ENCODE measurements at places on chromosomes 3 and 15.

DNA sequence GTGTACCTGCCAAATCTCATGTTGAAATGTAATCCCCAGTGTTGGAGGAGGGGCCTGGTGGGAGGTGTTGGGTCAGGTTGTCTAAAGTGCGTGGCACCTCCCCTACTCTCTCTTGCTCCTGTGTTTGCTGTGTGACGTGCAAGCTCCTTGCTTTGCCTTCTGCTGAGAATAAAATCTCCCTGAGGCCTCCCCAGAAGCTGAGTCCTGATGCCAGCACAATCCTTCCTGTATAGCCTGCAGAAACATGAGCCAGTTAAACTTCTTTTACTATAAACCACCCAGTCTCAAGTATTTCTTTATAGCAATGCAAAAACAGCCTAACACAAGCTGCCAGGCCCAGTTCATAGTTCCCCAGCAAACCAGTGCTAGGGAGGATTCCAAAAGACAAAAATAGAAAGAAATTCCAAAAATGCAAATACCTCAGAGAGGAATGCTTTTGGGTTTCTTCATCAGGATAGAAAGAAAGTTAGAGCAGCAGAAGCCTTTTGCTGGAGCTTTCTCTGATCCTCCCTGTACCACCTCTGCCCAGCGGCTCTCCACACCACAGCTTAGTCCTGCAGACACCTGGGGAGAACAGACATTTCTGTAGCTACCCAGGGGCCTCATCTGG lies 25.9 kb upstream of the CDV3 start:
- no peak for DNase-seq

DNA sequence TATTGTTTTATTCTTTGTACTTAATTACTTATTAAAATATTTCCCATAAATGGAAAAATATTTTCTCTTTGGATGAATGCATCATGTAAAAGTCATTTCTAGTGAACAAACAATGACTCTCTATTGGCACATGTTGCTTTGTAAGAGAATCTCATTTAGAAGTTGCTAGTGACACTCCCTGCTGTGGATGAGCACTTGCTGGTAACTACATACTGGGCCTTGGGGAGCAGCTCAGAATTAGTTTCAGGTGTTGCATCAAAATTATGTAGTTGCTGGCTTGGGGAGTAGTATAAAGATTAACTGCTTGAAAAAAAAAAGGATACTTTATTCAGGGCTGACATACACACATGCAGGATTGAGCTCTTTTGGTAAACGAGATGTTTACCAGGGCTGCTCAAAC lies 80.3 kb upstream of the KCNAB1 start:
- no peak for DNase-seq

- DNase-seq: peak; percentile 17
These were observed 104.8 kb upstream of the PPP2R3A start for GRCh38 chr3:135860761-135861160.

DNA sequence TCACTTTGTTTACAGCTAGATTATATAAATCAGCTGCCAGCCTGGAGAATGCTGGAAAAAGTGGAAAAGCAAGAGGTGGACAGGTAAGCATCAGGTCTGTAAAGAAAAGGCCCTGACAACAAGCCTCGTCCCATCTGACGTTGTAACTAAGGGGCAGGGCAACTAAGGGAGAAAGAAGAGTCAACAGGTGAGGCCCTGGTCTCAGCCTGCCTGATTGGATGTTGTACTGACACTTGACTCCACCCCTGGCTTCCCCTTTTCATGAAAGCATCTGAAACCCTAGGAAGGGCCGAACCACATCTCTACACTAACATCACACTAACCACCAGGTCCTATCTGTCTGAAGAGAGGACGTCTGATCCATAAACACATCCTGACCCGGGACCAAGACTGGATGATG lies 357.6 kb upstream of the CFAP20DC start:
- no peak for DNase-seq

- DNase-seq: no peak
These were observed 8.7 kb downstream of the PXYLP1 start for GRCh38 chr3:141240286-141240685.

DNA sequence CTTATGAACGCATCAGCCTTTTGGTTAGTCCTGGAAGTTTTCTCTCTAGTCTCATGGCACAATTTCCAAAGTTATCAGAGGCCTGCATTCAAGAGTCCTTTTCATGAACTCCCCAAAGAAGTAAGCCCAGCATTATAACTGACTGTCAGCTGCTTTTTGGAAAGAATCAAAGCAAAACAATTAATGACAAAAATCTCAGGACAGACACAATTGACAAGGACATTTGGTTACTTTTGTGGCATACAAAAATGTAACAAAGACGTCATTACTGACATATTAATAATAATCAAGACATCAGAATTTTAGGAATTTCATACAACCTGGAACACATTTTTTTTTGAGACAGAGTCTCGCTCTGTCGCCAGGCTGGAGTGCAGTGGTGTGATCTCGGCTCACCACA lies 21.2 kb downstream of the KATNBL1 start:
- no peak for DNase-seq

- DNase-seq: no peak
These were observed 263.4 kb downstream of the MCTP2 start for GRCh38 chr15:94494732-94495131.

All from NCI-H2081 treated with DMSO at 0.1 percent for 48 hours (cell line).